ENCODE measurements at places on chromosomes 12 and 14.
A peak's percentile ranks its signal among the peaks of the same experiment; 100 is the strongest.

DNA sequence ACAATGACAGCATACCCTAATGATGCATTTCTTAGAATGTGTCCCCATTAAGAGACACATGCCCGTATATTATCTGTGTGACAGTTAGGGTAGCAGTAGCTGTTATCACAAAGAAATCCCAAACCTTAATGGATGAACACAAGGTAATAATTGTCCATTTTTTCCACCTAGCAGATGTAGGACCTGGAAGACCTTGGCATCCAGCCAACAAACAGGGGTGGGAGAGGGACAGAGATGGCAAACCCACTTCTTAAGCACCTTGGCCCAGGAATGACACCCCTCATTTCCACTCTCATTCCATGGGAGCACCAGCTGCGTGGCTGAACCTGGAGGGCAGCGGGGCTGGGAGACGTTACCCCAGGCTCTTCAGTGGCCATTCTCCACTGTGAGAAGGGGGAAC lies 679.0 kb downstream of the AACS start:
- DNase-seq: no peak

- peak; percentile 34 for DNase-seq
Observed at GRCh38 chr14:35352274-35353233, 52.0 kb downstream of the NFKBIA start.

DNA sequence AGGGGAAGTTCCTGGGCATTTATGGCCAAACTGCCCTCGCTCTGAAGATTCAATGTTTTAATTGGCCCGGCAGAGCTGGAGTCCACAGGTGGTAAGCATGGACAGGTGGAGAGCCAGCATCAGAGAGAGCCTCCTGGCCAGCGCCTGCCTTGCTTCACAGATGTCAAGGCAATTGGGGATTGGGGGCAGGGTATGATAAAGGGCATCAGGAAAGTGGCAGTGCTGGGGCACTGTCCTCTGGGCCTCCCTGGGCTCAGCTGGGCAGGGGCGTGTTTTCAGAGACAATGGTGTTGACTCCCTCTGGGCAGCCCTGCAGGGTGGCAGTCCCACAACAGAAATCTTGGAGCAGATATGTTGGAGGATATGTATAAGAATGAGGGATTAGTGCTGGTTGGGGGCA lies 237.3 kb downstream of the CACNA1C start:
- DNase-seq: no peak

DNA sequence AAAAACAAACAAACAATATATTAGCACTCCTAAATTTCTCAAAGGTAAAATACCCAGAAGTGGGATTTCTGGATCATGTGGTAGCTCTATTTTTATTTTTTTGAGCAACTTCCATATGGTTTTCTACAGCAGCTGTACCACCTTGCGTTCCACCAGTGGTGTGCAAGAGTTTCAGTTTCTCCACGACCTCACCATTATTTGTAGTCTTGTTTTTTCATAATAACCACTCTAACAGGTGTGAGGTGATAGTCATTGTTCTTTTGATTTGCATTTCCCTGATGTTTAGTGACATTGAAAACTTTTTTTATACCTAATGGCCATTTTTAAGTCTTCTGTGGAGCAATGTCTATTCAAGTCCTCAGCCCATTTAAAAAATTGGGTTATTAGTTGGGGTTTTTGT lies 127.3 kb upstream of the SLC38A2 start:
- DNase-seq: no peak

- no peak for DNase-seq
Observed at GRCh38 chr14:51828017-51828797, 32.2 kb upstream of the GNG2 start.

DNA sequence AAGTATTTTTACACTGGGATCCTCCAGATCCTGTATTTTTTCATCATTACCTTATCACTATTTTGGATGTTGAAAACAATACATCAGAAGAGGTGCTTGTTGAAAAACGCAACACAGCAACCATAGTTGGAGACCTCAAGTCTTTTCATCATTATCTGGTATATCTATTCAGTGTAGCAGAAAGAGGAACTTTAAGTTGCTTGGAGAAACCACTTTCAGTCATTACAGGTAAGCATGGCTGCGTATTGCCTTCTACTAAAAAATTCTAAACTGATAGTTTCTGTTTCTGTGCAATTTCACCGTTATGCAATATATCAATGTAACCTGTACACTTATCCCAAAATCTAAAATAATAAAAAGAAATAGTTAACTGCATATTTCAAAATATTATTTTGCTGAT lies 32.2 kb upstream of the PTPRQ start:
- no peak for DNase-seq

DNA sequence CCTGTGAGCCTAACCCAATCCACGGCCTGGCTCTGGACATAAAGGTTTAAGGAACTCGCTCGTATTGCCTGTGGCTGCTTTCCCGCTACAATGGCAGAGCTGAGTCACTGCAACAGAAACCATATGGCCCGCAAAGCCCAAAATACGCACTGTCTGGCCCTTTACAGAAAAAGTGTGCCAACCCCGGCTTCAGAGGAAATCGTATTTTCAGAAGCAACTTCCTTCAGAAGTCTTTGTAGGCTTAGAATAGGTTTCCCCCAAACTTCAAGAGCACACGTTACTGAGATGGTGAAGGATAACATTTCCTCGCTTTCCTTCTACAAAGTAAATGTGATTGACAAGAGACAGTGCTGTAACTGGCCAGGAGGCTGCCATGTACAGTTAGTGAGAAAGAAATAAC lies 34.8 kb upstream of the TESC start:
- DNase-seq: no peak

GRCh38 chr12:51811203-51812202 lies 37.0 kb downstream of the FIGNL2 start:
- no peak for DNase-seq

DNA sequence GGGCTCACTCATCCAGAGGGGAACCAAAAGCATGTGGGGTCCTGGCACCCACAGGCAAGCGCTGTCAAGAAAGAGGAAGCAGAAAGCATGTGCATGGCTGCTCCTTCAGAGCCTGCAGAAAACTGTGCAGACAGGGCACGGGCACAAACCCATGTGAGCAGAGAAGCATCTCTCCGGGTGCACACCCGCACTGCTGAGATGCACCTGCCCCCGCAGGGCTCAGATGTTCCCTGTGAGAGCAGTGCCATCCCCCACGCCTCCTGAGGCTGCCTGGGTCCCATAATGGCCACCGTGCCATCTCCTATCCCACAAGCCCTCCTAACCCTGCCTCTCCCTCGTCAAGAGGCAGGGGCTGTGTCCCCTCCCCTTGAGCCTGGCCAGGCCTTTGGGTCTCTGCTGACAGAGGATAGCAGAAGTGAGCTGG lies 32.3 kb upstream of the INF2 start:
- DNase-seq: no peak

- DNase-seq: no peak
Observed at GRCh38 chr14:21264025-21264801, 5.0 kb downstream of the HNRNPC start.

GRCh38 chr14:43449291-43449690 lies 1057.8 kb downstream of the FSCB start:
- no peak for DNase-seq

- DNase-seq: no peak
Observed at GRCh38 chr12:76539727-76540126, 19.8 kb downstream of the OSBPL8 start.

GRCh38 chr12:22802883-22803630 lies 178.1 kb downstream of the ETNK1 start:
- DNase-seq: no peak

GRCh38 chr14:80850197-80850814 lies 91.2 kb downstream of the CEP128 start:
- DNase-seq: no peak

DNA sequence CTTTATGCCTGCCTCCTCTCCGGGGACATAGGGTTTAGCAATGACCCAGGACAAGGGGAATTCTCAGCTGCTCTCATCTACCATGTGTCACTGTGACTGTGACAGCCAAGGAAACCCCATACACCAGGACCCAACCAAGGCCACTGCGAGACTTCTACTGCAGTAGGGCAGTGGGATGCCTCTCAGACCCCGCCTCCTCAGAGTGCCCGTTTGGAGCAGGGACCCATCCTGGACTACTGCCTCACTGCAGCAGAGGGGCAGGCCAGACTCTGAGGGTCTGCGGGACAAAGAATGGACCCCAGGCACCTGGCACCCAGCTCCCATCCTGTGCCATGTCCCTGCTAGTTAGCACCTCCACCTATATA lies 71.3 kb upstream of the DDX11 start:
- no peak for DNase-seq

- no peak for DNase-seq
Observed at GRCh38 chr14:55780156-55780946, 200.3 kb downstream of the KTN1 start.

GRCh38 chr12:76268267-76268666 lies 79.9 kb downstream of the BBS10 start:
- DNase-seq: no peak

DNA sequence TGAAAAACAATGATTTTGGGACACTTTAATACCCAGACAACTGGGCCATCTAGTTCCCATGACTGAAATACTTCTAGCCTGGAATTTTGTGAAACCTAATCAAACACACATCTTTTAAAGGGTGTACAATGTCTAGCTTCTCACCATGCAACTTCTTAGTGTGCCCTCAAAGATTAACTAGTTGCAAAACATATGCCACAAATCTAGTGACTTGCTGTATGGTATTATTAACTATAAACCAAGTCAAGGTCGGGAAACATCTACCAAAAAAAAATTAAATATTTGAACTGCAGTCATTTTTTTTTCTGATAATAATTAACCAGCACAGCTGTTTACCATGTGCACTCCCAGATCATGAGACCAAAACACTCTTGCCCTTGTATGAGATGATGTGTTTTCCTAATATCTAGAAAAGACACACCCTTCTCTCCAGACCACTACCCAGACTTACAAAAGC lies 171.8 kb upstream of the FOXN3 start:
- DNase-seq: no peak

DNA sequence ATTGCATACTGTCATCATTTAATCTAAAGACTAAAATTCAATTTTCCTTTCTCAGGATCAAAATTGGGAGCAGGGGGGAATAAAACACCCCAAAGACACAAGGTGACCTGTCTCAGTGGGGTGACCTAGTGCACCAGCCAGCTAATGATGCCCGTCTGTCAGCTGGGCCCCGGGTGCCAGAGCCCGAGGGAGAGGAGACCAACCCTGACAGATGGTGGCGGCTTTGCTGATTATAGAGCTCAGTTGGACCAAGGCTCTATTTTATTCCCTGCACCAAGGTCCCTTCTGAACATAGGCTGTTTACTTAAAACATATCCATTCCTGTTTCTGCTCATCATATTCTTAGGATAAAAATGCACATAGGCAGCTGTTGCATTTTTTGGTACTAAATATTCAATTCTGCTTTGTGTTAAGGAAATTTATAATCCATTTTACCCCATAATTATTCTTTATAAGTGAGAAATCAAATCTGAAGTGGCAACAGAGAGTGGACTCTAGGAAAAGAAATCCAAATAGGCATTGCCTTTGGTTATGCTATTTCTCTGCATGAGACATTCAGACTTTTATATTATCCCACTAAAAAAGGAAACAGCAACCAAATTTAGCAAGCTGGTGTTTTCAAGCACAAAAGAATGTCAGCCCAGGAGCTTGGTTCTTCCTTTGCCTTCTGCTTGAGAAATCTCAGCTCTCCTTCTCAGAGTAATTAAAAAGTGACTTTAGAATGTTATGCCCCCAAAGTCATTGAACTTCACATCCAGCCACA lies 96.8 kb upstream of the IFNG-AS1 start:
- DNase-seq: no peak

DNA sequence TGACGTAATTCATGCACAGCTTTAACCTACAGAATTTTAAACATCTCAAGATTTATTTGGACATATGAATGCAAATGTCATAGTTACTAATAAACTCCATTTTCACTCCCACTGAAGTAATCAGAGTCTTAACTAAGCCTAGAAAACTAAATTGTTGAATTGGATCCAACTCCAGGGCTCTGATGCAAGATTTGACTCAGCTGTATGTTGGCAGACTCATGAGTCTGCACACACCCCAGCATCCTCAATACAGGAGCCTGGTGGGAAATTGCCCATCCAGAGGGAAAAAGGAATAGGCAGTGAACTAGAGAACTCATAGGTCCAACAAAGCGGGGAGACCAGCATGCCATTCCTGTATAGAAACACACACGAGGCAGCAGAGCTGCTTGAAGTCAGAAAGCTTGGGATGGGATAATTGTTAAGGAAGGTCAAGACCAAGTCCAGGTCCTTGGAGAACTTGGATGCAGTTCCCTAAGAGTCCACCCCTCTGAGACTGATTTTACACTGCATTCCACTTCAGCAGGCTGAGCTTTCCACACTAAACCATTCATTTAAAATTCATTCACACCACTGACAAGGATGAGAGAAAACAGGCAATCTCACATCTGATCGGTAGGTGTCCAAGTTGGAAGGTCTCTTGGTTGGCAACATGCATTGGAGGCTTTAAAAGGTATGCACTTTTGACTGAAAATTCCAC lies 14.4 kb downstream of the TMTC1 start:
- DNase-seq: no peak

DNA sequence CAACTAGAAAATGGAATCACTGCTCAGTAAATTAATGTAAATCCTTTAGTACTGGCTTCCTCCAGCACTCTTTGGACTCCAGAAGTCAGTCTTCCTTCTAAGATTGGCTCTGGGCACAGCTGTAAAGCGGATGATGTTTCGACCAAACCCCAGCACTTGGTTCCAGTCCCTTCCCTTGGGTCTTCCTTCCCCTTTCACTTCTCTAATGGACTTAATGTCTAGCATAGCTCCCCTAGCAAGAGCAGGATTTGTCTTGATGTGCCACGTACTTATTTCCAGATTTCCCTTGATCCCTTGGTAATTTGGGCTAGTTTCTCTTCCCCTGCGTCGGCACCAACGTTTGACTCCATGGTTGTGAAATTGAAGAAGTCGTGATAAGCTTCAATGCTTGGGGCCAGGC lies 28.3 kb downstream of the C12orf75 start:
- no peak for DNase-seq

DNA sequence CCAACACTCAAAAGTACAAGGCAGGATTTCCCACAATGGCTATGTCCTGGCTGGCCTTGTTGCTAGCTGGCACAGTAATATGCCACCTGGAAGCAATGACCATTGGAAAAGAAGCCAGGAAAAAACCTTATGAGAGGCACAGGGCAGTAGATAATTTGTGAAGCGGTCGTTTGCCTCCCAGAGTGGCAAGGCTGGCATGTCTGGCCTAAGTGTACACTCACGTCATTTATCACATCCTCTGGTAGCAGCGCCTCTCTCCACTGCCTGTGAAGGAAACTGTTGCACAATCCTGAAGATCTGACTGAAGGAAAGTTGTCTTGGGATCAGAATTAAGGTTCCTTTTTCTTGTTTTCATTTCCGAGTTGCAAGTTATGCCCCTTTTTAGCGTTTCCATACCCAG lies 408.5 kb downstream of the ZFP36L1 start:
- DNase-seq: no peak

GRCh38 chr14:97771340-97772045 lies 974.3 kb downstream of the VRK1 start:
- no peak for DNase-seq

- DNase-seq: no peak
Observed at GRCh38 chr12:4539167-4539870, 629 bp downstream of the RAD51AP1 start.

GRCh38 chr12:3468329-3468728 lies 22.7 kb upstream of the PRMT8 start:
- no peak for DNase-seq

GRCh38 chr12:80314741-80315140 lies 129.3 kb upstream of the PTPRQ start:
- DNase-seq: no peak

- no peak for DNase-seq
Observed at GRCh38 chr12:117279606-117280005, 81.8 kb downstream of the NOS1 start.

Data from nephron progenitor cell (in vitro differentiated cells).